ENCODE measurements at places on chromosomes 4 and X.

DNA sequence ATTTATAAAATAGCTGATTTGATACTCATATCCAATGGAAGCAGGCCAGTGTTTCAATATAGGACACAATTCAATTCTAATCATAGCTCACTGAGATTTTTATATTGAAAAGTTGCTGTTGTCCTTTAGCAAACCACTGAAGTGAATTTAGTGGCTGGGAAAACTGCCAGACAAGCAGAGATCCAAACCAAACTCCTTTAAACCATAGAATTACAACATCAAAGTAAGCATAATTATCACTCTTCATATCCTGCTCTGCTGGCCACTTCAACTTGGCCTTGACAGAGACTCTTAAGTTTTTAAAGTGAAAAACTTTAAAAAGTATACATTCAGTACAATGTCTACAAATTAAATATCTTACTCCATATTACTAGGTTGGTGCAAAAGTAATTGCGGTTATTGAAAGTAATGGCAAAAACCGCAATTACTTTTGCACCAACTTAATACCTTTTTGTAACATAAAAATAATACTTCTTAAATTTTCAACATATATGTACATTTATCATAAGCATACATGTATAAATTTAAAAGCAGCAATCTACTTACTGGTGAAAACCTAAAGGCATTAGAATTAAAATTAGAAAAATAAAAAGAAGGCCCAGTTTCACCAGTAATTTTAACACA lies 433.0 kb downstream of the PCDH10 start:
- no peak for DNase-seq

DNA sequence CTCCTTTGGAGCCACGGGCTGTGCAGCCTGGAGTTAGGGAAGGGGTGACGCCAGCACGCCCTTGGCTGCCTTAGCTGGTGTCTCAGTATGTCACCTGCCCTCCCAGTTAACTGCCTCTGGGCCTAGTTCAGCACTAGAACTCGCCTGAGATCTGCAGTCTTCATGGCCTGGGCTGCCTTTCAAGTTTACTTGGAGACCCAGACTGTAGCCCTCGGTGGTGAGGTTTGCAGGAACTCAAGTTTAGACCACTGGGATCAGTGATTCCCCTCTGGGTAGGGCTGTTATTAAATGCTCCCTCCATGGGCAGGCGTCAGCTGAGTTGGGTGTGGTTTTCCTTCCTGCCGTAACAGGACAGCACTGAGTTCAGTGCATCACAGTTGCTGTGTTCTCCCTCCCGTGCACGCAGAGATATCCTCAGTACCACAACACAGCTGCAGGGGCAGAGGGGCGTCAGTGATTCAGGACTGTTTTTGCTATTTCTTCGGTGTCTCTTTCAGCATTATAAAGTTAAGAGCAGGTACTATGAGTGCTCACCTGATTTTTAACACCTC lies 30.5 kb downstream of the PLAC8 start:
- DNase-seq, result no peak

DNA sequence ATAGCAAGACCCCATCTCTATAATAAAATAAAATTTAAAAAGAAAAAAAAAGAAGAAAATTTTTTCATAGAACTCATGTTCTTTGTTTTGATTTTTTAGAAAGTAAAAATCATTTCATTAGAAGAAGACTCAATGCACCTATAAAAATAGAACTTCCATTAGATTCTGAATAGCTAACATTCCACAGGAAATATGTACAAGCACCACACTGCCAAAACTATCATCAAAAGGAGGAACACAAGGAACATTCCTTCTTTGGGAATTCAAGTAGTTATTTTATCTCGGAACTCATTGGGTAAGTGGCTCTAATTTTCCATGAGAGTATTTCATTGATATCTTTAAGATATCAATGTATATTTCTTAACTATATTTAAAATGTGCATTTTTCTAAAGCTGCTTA lies 157.6 kb downstream of the CAMK2D start:
- no peak for DNase-seq

DNA sequence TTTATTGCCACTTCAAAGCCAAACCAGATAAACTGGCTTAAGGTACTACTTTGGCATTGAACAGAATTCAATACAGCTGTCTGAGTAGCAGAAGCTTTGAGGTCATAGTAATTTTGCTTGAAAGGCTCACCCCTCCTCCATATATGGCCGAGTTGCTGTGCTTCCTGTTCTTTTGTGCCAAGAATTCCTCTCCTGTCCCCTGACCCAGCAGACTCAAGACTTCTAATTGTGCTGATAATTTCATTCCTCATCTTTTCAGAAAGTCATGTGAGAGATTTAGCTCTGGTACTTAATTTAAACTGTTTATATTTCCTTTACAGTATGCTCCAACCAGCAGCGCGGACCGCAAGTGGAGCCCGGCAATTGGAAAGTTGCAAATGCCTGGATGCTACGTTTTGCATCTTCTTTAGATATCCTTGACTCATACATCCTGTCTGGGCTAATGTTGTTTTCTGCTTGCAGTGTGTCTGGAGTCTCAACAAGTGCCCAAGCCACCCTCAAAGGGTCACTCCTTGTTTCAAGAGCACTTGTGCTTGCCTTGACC lies 373.4 kb downstream of the PDGFC start:
- no peak for DNase-seq

GRCh38 chr4:154617820-154618317 lies 5.4 kb upstream of the FGG start:
- DNase-seq, result no peak
